Stimulated activated CD8-positive, alpha-beta memory T cell treated with anti-CD3 and anti-CD28 coated beads, Interleukin-2, amount 100 ng/mL, for 1 hour (primary cell): ENCODE measurements at places on chromosomes 2 and 18.

DNA sequence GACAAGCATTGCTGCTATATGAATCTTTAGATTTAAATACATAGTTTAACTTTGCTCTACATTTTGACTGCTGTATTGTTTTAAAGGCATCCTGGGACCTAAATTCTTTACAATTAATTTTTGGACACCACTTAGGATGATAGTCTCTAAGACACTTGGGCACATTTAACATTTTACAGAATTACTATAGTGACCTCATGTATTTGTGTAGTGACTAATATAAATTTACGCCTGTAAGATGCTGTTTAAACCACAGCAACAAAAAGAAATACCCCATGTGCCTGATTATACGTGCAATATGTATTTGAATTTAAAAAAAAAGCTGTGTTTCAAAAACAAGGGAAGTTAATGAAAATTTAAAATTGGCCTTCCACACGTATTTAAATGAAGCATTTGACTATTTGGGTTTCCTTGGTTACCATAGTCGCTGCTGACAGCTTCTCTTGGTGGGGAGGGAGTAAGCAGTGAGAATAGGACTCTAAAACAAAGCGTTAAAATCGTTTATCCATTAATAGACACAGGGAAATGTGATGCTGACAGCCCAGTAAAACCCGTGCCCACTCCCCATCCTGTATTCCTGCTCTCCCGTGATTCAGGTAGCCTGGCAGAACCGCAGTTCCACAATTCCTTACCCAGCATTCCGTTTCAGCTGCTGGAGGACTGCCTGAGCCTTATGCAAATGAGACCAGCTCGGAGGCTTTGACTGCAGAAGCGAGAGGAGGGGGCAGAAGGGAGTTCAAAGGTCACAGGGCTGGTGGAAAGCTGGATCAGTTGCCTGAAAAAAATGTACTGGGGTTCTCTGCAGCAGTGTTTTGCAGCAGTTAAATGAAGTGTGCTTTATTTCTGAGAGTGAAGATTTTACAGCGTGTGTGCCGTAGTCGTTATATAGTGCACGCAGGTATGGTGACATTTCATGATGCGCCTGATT is 104.3 kb downstream of the CSRNP3 start:
- no peak for DNase-seq

- no peak for DNase-seq
Observed at GRCh38 chr2:107393516-107393915, 433.2 kb upstream of the RGPD4 start.

DNA sequence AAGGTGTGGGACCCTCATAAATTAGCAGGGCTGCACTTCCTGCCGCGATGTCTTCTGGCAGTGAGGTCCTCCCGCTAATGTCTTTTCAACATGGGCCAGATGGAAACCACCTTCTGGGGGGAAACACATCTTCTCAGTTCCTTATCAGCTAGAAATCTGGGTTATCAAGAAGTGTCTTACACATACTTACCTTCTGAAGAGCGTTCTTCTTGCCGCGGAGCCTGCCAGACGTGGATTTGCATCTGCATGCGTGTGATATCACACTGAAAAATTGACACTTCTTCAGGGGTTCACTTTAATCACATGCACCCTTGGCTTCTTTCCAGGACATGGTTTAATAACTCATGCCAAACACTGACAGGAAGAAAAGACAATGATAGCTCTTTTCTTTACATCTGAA is 163.5 kb upstream of the SOX11 start:
- DNase-seq: no peak

DNA sequence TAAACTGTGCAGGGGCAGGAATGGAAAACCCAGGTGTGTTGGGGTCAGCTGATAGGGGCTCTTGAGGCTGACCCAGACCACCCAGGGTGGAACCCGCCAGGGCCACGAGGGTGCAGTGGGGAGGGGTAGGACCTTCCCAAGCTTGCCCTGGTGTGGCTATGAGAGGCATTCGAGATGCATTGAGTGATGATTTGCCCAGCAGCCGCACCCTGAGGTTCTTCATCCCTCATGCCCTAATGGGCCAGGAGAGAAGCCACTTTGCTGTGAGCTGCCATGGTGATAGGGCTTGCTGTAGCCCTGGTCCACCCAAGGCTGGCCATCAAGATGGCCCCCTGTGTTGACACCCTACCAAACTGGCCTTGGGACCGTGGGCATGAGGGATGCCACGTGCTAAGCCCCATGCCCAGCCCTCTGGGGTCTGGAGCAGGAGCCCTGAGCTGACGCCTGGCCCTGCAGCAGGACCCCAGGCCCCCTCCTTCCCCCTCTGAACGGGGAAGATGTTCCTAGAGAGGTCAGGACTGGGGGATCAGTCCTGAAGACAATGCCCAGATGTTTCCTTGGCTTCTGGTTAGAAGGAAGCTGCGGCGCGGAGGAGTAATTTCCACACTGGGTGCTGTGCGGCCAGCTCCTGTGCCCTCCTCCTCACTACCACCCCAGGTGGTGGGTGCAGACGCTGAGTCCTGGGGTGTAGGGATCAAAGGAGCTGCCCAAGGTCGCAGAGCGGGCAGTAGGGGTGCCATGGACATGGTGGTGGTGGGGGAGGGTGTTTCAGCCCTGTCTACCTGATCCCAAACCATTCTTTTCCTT is 122.5 kb upstream of the HDAC4 start:
- DNase-seq: no peak

DNA sequence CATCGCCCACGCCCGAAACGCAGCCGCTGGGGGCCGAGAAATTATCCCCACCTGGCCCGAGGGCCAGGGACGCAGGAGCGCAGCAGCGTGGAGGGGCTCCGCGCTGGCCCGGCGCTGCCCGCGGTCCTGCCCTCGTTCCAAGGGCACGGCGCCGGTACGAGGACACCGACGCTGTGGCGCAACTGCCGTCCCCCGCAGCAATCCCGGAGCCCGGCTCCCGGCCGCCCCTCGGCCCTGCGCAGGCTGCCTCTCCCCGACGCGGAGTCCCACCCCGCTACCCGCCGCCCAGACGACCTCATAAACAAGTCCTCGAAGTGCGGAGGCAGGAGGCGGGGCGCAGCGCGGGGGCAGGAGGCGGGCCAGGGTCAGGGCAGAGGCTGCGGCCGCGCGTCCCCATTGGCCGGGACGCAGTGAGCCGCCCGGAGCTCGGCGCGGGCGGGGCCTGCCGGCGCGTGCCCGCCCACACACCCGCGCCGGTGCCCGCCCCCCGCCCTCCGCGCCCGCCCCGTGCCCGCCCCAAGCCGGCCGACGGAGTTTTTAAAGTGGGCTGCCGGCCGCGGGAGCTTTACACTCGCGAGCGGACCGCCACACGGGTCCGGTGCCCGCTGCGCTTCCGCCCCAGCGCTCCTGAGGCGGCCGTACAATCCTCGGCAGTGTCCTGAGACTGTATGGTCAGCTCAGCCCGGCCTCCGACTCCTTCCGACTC is at the start of gene EPAS1:
TSS of gene EPAS1 (plus strand) at position 568 of the 706 bp plus-strand sequence. CDS start 505 bp downstream, outside the sequence.
- peak; percentile 61 for DNase-seq
